ENCODE measurements at places on chromosomes 6 and 20.

DNA sequence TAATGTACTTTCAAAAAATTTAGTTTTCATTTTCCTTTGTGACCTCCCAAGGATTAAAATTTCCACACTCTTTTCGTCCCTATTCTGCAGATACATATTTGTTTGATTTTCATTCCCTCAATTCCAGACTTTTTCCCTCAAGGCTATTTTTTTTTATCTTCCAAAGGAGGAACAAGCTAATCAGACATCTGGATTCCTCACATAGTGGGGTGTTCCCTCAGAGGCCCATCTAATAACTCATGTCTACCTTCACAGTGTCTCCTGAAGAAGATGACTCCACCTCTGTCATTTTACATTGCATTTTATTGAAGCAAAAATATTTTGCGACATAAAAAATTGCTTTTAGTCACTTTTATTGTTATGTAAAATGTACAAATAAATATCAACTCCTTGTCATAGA lies 122.2 kb downstream of the RFPL4B start:
- no peak for DNase-seq

DNA sequence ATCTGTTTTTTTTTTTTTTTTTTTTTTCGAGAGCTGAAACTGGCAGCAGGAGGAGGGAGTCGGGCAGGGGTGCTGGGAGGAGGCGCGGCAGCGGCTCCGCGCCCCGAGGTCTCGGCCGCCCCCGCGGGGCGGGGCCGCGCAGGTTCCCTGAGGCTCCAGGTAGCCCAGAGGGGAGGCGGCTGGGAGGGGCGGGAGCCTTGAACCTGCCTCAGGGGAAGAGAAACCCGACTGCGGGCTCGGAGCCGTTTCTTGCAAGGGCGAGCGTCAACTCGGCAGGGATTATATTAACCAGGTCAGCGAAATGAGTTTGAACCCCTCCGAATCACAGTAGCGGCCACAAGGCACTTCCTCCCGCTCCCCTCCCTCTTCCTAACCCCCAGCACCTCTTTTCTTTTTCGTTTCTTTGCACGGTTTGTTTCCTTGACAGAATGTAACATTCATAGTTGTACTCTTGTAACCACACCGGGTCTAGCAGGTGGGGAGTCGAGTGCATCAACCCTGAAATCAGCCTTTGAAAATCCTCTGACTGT lies 2.0 kb downstream of the MYB start:
- DNase-seq: no peak

DNA sequence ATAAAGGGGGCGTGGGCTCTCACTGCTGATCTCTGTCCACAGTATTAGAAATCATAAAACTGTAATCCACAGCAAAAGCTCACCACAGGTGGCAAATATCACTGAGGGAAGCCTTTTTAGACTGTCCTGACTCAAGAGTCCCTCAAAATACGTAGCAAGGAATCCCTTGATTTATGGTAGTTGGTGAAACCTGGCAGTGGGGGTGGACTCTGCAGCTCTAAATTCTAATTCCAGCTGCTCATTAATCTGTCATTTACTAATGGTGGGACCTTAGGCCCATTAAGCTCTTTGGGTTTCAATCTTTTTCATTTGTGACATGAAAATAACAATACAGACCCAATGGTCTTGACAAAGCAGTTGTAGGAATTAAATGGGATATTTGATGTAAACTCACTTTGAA lies 32.3 kb downstream of the GMDS start:
- DNase-seq: no peak

GRCh38 chr20:34834459-34834893 lies 9.0 kb upstream of the NCOA6 start:
- DNase-seq: peak; percentile 51

DNA sequence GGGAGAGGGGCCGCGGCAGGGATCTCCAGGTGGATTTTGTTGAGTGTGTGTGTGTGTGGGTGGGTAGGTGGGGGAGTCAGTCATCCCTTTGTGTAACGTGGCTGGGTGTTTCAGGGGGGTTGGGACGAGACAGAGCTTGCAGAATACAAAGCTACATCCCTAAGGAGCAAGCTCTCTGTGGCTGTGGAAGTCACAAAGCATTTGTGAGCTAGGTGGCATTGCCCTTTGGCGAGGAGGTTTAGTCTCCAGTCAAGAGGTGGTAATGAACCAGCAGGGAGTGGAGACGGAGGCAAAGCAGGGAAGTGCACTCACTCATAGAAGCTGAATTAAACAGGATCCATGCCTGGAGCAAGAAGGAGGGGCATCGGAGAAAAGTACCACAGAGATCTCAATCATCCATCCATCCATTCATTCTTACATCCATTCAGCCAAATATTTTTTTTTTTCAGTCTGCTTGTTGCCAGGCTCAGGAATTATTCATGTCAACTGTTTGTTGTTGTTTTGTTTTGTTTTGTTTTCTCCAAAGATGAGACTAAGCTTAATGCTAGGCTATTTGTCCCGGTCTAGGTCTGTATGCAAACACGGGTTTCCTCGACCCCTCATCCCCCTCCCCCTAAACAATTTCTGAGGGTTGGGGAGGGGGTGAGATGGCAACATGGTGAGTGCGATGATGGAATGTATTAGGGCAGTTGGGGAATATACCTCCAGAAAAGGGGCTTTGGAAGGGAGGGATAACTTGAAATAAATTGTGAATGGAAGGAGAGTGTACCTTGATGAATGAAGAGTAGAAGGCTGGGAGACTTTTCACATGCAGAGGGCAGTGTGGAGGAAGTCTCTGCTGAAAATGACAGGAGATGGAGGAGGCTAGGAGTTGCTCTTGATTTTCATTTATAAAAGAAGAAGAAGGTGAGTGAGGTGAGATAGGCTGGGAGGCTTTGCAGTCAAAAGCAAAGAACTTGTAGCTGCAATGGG lies 1.0 kb downstream of the HCRTR2 start:
- no peak for DNase-seq

DNA sequence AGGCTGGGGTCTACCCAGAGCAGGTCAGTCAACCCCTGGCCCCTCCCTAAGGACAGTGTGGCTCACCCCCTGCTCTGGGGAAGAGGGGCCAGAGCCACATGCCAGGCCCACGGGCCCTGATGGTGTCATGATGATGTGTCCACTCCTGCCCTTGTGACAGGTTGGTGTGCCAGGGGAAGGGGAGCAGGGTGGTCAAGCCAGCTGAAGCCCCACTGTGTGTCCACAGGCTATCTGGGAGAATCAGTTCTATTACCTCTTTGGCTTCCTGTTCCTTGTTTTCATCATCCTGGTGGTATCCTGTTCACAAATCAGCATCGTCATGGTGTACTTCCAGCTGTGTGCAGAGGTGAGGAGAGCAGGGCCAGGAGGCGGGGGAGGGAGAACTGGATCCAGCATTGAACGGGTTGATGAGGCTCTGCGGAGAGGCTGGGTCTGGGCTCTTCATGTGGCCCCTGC lies 47.7 kb downstream of the PLAGL2 start:
- no peak for DNase-seq

DNA sequence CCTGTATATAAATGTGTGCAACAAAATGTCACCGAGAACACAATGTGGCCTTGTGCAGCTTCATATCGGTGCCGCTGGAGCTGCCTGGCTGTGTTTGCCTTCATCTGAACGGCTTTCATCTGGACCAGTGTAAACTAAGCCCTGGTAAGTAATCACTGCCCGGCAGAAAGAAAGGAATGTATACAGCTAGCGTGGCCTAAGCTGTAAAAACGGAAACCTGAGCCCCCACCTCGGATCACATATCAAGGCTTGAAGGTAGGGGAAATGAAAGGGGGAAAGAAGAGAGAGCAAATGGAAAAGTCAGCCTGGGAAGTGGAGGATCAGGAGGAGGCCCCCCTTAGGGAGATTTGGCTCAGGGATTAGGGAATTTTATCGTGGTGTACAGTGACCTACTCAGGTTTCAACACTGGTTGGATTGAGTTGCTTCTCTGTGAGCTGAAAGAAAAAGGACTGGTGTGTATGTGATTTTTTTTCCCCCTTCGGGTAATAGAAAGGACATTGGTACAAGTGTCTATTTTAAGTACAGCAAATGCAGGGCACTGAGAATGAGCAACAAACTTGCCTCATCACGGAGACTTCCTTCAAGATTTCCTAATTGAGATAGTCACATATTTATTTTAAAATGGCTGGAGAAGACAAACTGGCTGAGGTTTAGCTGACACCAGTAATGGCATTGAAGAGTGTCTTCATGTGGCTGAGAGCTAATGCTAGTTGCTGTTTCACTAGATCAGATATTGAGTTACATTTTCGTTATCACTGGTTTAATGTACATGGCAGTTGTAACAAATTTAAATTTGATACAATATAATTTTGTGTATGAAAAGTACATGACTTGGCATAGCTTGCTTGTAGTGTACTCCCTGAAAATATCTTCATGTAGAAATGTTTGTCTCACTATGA lies 3.5 kb downstream of the SOBP start:
- DNase-seq: peak; percentile 37

- DNase-seq: peak; percentile 70
These were observed 1.8 kb downstream of the EPHA7 start for GRCh38 chr6:93417421-93418013.

DNA sequence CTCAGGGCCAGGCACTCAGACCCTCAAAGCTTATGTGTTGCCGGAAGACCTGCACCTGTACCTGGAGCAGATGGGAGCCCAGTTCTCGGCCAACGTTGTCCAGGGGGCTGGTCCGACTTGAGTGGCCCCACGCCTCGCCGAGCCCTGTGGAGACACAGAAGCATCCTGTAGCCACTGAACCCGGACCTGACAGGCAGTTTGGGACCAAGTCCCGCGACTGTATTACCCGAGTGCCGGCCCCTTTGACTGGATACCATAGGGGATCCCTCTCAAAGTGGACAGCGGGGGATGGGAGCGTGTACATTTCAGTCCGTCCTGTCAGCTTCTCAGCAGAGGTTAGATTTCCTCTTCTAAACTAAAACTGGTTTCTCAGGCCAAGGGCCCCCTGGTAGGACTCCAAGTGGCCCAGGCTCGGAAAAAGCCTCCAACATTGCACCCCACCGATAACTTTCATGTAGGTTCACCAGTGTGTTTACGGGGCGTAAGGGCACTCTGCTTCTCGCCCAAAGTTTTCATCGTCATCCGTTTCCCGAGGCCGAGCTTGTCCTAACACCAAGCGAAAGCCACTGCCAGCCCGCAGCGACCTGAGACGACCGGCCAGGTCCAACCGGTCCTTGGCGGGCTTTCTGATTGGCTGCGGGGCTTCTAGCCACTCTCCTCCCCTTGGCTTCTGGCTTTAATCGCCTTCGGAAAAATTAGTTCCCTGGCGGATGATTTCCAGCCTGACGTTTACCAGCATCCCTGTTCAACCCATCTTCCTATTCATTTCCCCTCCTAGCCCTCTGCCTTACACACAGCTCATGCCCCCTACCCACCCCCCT lies 10.8 kb downstream of the SIM1 start:
- DNase-seq: no peak

GRCh38 chr6:70667256-70667710 lies 400 bp upstream of the SMAP1 start:
- DNase-seq: no peak

DNA sequence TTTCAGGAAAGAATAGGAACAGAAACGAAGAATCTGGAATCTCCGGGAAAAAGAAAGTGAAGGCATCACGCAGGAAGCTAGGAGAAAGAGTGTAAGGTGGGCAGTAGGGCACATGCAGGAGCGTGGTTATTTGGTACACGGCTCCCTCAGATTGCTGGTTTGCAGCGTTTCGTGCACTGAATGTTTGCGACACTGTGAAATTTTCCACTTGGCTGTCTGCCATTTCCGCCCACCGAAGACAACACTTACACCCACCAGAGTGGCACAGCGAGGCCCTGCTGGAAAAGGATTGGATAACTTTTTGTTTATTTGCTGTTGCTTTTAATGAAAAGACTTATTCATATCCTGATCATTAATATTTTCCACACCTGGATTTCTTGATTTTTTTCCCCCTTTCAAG lies 248.3 kb downstream of the GMPR start:
- no peak for DNase-seq

- DNase-seq: no peak
These were observed 74.6 kb upstream of the RNF24 start for GRCh38 chr20:4089756-4090487.

GRCh38 chr6:6393069-6393529 lies 72.6 kb upstream of the F13A1 start:
- no peak for DNase-seq

DNA sequence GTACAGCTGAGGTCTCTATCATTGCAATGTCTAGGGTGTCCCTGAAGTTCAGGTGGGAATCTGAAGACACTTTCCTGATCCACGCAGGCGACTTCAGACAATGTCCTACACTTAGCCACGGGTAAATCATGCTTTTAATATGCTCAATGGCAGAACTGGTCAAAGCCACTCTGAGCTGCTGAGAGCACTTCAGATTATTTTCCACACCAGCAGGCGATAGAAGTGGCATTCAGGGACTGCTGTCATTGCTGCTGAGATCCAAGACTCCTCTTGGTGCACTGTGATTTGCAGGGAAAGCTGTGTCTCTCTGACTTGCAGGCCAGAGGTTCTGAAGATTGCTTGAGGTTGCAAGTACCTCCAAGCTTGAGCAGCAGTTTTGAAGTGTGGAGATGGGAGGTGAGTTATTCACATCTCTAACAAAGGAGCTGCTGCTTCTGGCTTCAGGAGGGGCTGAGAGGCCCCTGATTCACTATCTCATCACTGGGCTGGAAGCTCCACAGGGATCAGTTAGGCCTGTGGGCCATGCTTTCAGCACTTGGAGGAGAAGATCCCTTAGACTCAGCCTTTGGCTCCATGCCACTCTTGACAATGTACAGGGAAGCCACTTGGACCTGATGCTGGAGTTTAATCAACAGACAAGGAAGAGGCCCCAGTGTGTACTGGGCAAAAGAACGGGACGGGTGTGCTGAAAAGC lies 2.9 kb upstream of the SSTR4 start:
- DNase-seq: no peak

- peak; percentile 44 for DNase-seq
These were observed 88.6 kb downstream of the PDE10A start for GRCh38 chr6:165574220-165575157.

- no peak for DNase-seq
These were observed 475.7 kb downstream of the CD83 start for GRCh38 chr6:14593286-14593685.

GRCh38 chr6:136550330-136551071 lies at the start of gene MAP7:
TSS of gene MAP7 (minus strand) at chr6:136550422. CDS start at chr6:136550408, 14 bp downstream.
- no peak for DNase-seq

- DNase-seq: no peak
These were observed 14.9 kb downstream of the PHACTR2 start for GRCh38 chr6:143692696-143693095.

DNA sequence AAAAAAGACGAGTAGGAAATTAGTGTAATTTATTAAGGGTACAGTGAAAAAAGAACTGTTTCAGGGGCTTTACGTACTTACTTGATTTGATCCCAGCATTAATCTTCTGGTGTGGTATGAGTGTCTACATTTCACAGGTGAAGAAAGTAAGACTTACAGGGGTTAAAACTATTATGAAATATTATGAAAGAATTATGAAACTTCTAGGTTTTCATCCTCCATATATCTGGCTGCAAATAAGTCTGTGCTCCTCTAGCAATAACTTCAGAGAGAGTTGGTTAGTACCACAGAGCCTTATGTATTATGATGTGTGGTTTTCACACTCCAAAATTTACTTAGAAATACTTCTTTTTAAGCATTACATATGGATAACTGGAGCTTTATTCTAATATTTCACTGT lies 41.9 kb downstream of the ZFAND3 start:
- no peak for DNase-seq

GRCh38 chr6:154397491-154398195 lies 41.0 kb upstream of the IPCEF1 start:
- no peak for DNase-seq
